ENCODE measurements at places on chromosomes 7 and 10.

GRCh38 chr10:71697938-71698709 is 21.5 kb downstream of the C10orf105 start:
- DNase-seq, result peak; percentile 32

- no peak for DNase-seq
These were observed 70.8 kb downstream of the NKX6-2 start for GRCh38 chr10:132714986-132715775.

GRCh38 chr10:132691711-132692153 is 94.2 kb downstream of the NKX6-2 start:
- no peak for DNase-seq

GRCh38 chr7:70239918-70240317 is 641.6 kb downstream of the AUTS2 start:
- no peak for DNase-seq

- DNase-seq, result no peak
These were observed 844 bp downstream of the NRF1 start for GRCh38 chr7:129612112-129613015.

- no peak for DNase-seq
These were observed 91.4 kb downstream of the CLEC2L start for GRCh38 chr7:139614886-139615285.

DNA sequence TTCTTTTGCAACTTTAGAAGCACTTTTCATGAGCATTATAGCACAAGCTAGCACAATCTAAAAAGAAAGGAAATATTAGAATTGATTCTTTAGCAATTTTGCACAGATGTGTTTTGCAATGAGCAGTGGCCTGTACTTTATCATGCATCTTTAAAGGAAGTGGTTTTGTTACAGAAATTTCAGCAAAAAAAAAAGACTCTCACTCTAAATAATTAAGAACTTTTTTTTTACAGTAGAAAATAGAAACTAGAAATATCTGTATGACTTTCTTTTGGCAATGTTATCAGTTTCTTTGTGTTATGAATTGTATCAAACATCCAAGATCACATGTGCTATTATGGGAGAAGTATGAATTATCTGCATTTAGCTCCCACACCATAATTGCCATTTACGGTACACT is 195.7 kb upstream of the KLF6 start:
- DNase-seq, result no peak

DNA sequence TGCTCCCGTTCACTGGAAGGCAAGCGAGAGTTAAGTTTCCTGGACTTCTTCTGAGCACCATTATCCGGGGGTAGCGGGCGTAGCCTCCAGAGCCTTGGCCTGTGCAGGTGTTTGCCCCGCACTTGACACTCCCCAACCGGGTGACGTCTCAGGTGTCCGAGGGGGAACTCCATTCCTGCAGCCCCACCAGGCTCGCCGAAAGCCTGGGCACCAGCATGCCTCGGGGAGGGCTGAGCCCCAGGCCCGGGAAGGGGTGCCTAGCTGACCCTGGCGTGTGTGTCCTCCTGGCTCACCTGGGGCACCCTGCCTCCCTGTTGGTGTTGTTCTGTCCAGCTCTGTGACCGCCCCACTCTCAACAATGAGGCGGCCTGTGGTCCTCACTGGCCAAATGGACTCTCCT is 109.4 kb upstream of the GPR26 start:
- no peak for DNase-seq

- no peak for DNase-seq
These were observed 37.1 kb downstream of the ATXN7L1 start for GRCh38 chr7:105839266-105839665.

DNA sequence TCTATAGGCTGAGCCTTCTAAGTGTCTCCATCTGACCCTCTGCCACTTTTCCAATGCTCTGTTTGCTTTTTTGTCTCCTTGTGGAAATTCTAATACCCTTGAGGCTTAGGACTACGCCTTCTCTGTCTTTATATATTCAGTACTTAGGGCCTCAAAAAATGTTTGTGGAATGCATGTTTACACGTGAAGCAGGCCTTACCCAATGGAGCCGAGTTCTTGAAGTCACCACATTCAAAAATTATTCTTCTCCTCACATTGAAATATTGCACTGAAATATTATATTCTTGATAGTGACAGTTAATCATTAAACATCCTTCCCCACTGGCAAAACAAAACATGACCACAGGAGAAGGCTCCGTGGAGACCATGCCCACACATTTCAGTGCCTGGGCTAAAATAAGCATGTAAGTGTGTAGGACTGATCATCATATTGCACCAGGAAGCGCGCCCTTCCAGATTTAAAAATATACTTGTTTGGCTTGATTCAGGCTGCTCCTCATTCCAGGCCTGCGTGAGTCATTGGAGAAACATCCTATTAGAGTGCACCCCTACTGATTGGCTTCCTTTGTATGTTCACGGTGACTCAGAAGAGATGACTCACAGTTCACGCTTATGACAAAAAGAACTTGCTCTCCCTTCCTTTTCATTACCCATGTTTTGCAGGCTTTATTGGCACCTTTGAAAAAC is 307.4 kb upstream of the AOAH start:
- peak; percentile 52 for DNase-seq

DNA sequence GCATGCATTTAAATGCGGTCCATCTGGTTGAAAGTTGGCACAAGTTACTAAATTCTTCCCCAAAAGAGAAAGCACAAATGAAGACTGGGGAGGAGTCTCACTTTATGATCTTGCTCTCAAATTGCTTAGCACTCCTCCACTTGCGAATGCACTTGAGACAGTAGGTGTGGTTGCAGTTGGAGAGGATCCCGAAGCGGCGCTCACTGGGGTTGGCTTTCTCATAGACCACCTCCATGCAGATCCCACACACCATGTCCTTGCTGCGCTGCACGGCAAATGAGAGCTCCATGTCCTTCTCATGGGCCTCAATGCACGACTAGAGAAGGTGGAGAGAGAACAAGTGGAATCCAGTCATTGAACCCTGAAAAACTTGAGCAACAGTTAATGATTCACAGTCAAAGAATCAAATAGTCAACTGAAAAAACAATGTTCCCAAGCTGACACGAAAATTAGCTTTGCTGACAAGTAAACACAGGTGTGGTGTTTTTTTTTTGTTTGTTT is 22.7 kb downstream of the MKRN1 start:
- no peak for DNase-seq

- no peak for DNase-seq
These were observed 7.8 kb upstream of the LRRC27 start for GRCh38 chr10:132324186-132324585.

- no peak for DNase-seq
These were observed 302.6 kb downstream of the KLF6 start for GRCh38 chr10:3482200-3482993.

GRCh38 chr10:47311193-47311931 is 10.9 kb upstream of the GDF2 start:
- DNase-seq, result no peak

GRCh38 chr7:35649711-35650110 is 45.2 kb downstream of the HERPUD2 start:
- DNase-seq, result no peak

GRCh38 chr7:143069912-143070500 is 17.9 kb downstream of the OR6V1 start:
- DNase-seq, result no peak

- no peak for DNase-seq
These were observed 66.6 kb upstream of the CAMK2B start for GRCh38 chr7:44391746-44392617.

- DNase-seq, result no peak
These were observed 28.3 kb downstream of the CDK13 start for GRCh38 chr7:39978230-39978934.

DNA sequence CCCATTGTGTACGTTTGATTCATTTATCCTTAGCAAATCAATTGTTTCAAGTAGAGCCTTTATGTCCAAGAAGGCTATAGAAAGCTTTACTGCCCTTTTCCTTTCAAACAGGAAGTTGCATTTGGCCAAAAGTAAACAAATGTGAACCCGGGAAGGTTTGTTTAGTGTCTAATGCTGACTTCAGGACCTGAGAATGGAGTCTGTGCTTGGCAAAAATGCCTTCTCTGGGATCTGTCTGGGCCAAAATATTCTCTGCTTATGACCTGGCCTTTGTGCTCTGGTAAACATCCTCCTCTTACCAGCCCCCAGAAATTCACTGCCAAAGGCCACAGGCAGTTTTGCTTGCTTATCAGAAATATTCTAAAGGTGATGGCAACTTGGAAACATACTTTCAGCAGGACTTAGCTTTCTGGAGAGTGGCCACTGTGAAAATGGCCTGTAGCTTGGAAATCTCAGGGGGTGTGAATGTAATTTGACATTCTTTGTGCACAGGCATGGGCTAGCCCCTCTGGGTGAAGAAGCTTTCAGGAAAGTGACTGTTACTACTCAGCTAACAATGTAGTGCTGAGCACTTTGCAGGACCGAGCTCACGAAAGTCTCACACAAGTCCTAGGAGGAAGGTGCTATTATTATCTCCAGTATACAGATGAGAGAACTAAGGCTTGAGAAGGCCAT is 199.5 kb downstream of the PTEN start:
- DNase-seq, result no peak

DNA sequence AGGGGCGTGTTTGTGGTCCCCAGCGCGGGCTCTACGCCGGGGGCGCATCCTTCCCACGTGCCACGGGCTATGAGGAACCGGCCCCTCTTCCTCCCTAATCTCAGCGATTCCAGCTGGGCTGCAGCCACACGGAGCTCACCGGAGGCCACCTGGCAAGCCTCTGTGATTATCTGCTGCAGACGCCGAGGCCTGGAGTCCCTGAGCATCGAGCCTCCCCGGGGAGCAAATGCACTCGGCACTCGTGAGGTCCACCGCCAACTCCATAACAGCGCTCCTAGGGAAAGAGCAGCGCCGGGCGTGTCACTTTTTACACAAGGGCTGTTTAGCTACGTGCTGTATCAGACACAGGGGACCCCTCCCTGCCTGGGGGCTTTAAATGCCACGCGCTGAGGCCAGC is 101.2 kb downstream of the DYNC2I1 start:
- no peak for DNase-seq

DNA sequence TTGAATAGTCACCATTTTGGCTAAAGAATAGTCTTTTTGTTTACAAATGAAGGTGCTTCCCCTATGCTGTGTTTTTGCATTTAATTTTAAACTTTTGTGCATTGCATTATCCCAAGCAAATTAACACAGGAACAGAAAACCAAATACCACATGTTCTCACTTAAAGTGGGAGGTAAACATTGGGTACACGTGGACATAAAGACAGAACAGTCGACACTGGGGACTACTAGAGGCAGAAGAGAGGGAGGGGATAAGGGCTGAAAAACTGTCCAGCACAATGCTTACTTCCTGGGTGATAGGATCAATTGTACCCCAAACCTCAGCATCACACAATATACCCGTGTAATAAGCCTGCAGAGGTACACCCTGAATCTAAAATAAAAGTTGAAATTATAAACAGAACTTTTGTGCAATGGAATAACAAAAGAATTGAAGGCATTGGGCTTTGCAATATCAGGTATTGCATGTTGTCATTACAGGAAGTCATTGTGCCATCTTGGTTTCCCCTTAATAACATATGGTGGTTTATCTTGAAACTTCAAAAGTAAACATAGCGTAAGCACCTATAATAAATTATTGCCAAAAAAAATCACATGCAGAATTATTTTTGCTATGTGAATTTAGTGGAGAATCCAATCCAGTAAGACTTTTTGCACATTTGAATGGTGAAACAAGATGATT is 16.1 kb downstream of the ADD3 start:
- no peak for DNase-seq

- no peak for DNase-seq
These were observed 8.8 kb downstream of the PDAP1 start for GRCh38 chr7:99399597-99399996.

GRCh38 chr10:21169271-21169670 is 272.2 kb upstream of the NEBL start:
- DNase-seq, result no peak

GRCh38 chr10:124733571-124734245 is 10.5 kb downstream of the FAM53B start:
- no peak for DNase-seq

GRCh38 chr10:70475661-70476060 is 2.9 kb upstream of the PALD1 start:
- no peak for DNase-seq

- no peak for DNase-seq
These were observed 152.8 kb downstream of the AMPH start for GRCh38 chr7:38478404-38478803.

GRCh38 chr10:131075218-131075770 is 236.2 kb downstream of the TCERG1L start:
- DNase-seq, result no peak

- no peak for DNase-seq
These were observed 23.2 kb downstream of the LYZL2 start for GRCh38 chr10:30606313-30606712.

DNA sequence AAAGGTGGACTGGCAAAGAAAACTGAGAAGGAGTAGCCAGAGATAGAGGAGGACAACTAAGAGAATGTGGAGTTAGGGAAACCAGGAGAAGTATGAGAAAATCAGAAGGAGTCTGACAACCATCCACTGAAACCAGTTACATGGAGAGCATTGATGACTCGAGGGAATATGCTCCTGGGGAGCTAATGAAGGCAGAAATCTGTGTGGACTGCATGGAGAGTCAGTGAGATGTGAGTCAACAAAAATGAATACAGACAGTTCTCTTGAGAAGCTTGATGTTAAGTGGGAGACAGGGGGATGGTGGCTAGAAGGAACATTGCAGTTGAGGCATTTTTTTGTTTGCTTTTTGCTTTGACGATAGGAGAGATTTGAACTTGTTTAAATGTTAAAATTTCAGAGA is 34.3 kb upstream of the ZNF32 start:
- DNase-seq, result no peak

- DNase-seq, result no peak
These were observed 168.2 kb downstream of the SKAP2 start for GRCh38 chr7:26696161-26696560.

GRCh38 chr10:90847436-90847835 is 10.4 kb downstream of the HTR7 start:
- DNase-seq, result no peak

- no peak for DNase-seq
These were observed 5.3 kb downstream of the NFKB2 start for GRCh38 chr10:102400598-102401341.

DNA sequence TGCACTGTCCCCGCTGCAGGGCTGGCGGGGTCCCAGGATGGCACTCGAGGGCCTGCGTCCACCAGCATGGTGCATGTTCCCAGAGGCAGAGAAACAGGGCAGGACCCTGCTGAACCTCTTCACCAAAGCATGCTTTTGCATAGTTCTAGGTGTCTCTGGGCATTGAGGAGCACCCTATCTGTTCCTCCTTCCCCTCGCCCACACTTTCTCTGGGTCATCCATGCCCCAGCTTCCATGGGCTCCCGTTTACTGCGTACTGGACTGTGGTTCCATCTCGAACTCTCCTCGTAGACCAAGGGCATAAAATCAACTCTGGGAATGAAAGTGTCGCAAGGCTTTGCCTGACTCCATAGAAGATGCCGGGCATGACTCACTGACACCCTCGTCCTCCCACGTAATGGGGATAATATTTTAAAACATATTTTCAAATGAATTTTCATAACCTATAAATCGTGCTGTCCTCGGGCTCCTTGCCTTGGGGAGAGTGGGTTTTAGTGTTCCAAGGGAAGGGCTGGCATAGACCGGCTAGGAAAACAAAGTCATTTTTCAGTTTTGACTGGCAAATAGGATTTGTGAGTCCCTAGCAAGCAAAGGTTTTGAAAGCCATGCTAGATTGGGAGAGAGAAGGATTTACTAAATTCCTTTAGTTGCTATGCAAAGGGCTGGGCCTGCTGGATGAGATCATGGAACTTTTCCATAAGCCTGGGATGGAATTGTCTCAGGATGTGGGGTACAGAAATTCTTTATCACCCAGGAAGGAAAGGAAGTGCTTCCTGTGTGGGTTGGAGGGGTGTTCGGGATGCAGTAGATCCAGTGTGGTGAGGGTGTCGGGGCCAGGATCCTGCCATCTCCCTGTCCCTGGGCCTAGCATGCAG is 498.7 kb upstream of the MKI67 start:
- DNase-seq, result no peak

GRCh38 chr7:137304624-137305235 is 38.8 kb downstream of the PTN start:
- no peak for DNase-seq
